Stimulated activated naive B cell treated with anti-CD40 and anti-IgM and Interleukin-4, amounts not matched to agents 10 μg/mL and 1 μg/mL and 100 μg/mL, for 72 hours (primary cell): ENCODE measurements at places on chromosomes 11 and 22.

GRCh38 chr11:95450547-95451123, 219.6 kb upstream of the SESN3 start:
- DNase-seq, result no peak

GRCh38 chr11:109033627-109034338, 368.9 kb downstream of the DDX10 start:
- no peak for DNase-seq

DNA sequence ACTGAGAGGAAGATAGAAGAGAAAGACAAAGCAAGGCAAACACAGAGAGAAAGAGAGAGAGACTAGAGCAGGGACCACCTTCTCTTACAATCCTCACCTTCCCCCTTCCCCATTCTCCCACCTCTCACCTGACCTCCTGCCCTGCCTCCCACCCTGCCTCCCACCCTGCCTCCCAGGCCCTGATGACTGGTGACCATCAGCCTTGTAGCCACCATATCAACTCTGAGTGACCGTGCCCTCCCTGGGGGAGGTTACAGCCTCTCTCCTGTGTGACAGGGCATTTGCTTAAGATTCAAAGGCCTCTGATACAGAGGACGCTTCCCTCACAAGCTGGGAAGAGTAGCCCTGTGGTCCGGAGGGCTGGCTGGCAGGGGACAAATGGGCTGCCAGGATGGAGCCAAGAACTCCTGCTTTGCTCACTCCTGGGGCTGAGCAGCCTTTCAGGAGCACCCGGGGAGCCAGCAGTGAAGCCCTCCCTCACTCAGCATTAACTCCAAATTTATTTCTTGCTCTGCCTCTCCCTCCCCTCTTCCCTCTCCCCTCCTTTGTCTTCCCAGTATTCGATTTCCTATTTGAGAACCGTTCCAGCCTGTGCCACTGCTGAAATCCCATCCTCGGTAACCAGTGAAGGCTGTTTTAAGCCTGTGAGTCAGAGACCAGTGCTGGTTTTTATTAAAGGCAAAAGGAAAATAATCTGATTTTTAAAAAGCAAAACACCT, 125.2 kb upstream of the SYT13 start:
- no peak for DNase-seq

- DNase-seq, result no peak
Observed at GRCh38 chr11:126160345-126161022, 51.0 kb downstream of the RPUSD4 start.

GRCh38 chr11:69726481-69726880, 22.7 kb upstream of the FGF19 start:
- no peak for DNase-seq

DNA sequence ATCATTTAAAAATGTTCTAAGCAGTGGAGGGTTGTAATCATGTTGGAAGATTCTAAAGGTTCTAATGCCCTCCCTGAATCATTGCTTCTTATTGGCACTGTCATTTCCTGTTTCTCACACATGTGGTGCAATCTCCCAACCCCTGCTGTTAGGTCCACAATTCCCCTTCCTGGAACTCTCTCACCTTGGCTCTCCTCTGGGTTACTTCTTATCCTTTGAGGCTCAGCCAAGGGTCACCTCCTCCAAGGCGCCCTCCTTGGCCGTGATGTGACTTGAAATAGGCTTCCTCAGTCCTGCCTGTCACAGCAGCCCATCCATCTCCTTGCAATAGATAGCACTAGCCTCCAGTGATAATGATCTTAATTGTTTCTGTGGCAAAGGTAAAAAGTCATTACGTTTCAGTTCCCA, 149.8 kb downstream of the TTC17 start:
- no peak for DNase-seq

- no peak for DNase-seq
Observed at GRCh38 chr11:121588747-121589146, 136.0 kb upstream of the SORL1-AS1 start.

GRCh38 chr11:124584681-124585372, 15.0 kb downstream of the OR8A1 start:
- no peak for DNase-seq
